NCI-H1930 (cell line): ENCODE measurements at places on chromosomes 5 and 9.
A peak's percentile ranks its signal among the peaks of the same experiment; 100 is the strongest.

DNA sequence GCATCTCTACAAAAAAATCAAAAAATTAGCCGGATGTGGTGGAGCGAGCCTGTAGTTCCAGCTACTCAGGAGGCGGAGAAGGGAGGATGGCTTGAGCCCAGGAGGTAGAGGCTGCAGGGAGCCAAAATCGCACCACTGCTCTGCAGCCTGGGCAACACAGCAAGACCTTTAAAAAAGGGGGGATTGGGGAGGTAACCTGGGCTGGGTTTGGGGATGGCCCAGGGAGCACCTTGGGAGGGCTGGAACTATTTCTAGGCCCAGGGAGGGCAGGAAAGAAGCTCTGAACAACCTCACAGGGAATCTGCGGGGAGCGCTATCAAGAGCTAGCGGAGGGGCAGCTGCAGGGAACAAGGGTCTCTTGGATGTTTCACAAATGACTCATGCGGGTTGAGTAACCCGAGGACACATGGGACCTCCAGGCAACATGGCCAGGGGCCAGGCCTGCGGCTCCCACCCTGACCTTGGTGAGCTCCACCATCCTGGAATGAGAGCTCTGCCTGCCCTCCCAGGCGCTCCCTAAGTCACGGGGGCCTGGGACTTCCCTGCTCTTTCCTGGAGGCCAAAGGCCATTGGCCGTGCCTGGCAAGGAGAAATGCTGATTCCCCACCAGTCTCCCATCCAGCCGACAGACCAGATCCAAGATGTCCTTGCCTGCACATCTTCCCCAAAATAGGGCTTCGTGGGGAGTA lies 23.4 kb downstream of the SARDH start:
- no peak for DNase-seq

DNA sequence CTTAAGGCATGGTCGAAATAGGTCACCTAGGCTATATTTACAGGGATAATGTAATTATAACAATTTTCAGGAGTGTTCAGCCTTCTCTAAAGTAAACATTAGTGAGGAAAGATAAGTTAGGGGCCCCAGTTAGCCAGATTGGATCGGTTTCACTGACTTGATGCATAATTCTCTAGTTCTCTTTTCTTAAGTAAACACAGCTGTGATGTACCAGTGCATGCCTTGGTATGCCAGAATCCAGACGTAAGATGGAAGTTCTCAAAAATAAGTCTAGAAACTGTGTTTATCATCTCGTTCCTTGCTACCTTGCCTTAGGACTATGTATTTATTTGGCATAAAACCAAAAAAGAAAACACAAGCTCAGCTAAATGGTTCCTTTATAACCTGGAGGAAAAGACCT lies 442.2 kb upstream of the CLINT1 start:
- no peak for DNase-seq

DNA sequence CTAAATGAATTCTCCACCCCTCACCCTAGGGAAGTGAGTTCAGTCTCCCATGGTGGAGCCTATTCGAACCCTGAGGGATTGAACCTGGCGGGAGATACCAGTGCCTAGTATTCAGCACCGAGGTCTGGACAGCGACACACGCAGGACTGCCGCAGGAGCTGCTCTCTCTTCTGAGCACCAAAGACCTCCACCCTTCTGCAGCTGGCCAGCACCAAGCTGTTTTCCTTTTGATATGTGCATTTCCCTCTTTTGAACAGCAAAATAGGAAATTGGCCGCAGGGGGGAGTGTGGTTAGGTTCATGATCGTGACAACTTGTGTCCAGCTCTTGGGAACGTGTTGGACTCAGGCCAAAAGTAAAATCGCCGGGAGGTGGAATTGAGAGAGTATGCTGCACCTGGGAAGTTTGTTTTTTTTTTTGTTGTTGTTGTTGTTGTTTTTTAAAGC lies 1.2 kb upstream of the PCSK1 start:
- DNase-seq: peak; percentile 66

DNA sequence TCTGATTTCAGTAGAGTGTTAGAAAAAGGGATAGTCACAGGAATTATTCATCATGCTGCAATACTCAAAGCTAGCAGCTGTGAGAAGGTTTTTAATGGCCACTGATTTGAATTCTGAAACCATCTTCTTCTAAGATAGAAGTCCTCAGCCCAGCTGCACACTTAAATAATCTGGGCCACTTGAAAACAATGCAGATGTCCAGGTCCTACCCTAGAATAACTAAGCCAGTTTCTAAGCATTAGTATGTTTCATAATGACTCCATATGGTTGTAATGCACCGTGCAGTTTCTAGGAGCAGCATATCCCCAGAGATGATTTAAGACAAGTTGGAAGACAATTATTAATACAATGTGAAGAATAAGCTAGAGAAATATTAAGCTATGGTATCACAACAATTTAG lies 159.9 kb upstream of the FBXL17 start:
- DNase-seq: no peak

DNA sequence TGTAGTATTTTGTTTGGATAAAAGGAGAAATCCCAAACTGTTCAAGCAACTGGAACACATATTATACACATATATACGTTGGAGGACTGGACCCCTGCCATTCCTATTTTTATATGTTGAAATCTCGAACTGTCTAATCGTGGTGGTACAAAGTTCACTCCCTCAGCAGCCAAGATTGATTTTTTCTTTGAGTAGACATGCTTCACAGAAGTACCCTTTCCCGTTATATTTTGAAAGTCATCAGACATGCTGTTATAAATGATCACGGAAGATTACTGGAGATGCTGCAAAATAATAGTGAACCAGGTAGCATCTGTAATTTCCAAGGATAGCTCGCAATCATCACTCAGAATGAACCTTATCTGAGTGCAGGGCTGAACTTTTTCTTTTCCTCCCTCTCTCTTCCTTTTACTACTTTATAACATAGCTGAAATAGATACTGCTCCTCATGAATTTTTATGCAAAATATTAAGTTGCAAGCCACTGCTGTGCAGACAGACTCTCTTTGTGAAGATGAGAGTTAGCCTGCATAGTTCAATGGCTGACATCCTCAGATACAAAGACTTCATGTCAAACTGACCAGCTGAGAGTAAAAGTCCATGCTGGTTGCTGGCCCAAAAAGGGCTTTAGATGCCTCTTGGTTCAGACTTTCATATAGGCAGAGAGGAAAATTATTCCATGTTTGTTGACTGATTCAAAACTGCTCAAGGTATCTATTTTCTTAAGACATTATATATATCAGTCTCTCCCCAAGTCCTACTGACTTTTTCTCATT lies 451.9 kb downstream of the TMEM38B start:
- no peak for DNase-seq

DNA sequence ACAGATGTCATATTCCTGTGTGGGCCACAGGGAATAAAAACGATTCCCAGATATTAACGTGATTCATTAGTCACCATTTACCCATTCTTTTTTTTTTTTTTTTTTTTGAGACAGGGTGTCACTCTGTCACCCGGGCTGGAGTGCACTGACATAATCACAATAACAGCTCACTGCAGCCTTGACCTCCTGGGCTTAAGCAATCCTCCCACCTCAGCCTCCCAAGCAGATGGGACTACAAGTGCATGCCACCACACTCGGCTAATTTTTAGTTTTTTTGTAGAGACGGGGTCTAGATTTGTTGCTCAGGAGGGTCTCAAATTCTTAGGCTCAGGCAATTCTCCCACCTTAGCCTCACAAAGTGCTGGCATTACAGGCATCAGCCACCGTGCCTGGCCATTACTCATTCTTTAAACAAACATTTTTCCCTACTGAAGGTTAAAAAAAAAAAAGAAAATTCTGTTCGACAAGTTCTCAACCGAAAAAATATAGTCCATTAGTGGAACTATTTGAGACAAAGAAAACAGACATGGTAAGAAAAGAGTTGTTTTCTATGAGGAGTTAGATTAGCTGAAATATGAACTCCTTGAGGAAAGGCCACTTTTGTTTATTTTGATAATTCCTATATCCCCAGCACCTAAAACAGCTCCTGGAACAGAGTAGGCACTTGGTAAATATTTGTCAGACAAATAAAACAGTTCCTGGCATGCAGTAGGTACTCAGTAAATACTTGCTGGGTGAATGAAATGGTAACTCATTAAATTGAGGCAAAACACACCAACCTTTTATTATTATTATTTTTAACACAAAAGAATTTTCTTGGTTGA lies 32.1 kb upstream of the PDCL start:
- no peak for DNase-seq

- no peak for DNase-seq
Observed at GRCh38 chr5:5183189-5183699, 43.1 kb downstream of the ADAMTS16 start.

- no peak for DNase-seq
Observed at GRCh38 chr5:72605632-72606031, 98.4 kb upstream of the ZNF366 start.

DNA sequence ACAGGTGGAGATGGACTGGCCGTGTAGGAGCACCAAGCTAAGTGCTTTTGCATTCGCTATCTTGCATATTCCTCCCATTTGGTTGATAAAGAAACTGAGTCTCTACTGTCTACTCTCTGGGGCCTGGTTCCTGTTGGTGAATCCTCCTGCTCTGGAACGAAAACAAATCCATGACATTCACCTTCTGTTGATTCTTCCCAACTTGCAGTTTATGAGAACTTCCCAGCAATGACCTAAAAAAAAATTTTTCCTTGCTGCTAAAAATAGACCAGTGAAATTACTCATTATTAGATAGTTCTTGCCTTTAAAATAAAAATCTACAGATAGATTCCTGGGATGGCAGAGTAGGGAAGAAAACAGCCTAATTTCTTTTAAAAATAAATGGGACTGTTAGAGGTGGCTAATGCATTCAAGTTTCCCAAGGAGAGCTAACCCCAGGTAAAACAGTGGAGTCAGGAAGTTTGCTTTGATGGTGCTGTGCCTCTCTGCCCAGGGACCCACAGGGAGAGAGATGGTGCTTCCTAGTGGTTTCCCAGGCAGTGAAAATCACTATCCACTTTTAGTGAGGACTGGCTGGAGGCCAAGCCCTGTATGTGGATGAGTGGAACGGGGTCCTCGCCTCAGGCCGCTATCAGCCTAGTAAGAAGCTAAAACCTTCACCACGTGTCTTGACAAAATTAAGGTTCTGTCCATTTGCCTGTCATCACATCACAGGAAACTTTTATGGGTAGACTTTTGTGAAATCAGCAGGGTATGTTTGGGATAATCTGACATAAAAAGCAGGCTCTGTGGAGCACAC lies 68.4 kb upstream of the NR3C1 start:
- no peak for DNase-seq
